ENCODE measurements at places on chromosomes 13 and 19.

- DNase-seq, result no peak
These were observed 206.8 kb downstream of the UQCRFS1 start for GRCh38 chr19:29006057-29006735.

DNA sequence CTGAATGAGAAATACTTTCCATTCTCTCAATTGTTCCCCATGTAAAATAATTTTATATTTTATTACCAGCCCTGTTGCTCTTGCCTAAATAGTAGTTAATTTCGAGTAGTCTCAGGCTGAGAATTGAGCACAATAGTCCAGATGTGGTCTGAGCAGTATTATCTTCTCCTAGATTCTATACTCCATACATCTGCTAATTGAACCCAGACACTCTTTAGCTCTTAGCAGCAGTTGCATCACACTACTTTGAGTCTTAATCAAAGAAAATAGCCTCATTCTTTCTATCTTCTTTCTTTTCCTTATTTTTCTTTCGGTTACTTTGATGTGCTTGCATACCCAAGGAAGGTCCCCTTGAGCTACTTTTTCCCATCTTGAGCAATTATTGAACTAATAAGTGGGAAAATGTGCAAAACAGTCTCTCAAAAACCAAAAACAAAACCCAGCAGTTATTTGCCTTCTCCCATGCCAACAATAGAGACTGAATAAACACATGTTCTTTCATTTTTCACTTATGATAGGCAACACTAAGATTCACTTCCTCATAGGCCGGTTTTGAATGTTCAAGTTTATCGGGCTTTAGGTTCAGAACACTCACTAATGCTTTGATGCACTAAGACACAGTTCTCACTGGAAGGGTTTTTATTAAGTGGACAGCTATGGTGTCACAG, 204.5 kb downstream of the POU4F1 start:
- no peak for DNase-seq

- DNase-seq, result peak; percentile 24
These were observed 8.4 kb downstream of the B3GNT3 start for GRCh38 chr19:17803264-17803896.

DNA sequence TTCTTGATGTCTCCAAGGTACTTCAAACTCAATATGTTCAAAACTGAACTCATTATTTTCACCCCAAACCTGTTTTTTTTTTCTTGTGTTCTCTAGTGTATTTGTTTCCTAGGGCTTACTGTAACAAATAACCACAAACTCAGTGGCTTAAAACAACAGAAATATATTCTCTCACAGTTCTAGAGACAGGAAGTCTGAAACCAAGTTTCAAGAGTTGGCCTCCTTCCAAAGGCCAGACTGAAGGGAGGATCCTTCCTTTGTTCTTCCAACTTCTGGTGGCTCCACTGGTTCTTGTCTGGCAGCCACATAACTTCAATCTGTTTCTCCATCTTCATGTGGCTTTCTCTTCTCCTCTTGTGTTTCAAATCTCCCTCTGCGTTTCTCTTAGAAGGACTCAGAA, 62.0 kb upstream of the PDCD5 start:
- peak; percentile 16 for DNase-seq

DNA sequence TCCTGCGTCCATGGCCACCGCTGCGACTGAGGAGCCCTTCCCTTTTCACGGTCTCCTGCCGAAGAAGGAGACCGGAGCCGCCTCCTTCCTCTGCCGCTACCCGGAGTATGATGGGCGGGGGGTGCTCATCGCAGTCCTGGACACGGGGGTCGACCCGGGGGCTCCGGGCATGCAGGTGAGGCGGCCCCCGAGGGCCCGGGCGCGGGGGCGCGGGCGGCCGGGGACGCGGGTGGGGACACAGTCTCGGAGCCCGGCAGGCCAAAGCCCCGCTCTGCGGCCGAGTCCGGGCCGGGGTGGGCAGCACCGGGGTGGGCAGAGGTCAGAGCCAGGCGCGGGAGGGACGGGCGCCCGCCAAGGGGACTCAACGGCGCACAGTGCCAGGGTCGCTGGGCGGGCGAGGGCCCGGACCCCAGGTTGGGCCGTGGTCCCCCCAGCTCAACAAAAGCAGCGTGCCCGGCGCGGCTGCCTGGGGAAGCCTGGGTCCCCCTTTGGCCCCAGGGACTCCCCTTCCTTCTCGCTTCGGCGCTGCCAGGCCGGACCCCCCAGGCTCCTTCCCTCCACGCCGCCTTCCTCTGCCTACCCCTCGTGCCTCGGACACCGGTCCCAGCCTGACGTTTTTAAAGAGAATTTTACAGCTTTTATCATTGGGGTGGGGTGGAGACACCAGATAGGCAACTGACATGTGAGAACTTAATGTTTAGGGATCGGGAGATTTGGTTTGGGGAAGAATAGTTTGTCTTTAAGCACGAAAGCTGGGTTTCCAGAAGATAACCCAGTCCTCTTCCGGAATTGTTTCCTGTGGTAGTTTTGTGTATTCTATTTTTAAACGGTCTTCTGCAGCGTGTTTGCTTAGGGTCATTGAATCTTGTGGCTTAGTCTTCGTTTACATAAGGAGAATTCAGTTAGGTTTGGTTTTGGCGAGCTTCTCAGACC, 509 bp downstream of the TPP2 start:
- peak; percentile 45 for DNase-seq

DNA sequence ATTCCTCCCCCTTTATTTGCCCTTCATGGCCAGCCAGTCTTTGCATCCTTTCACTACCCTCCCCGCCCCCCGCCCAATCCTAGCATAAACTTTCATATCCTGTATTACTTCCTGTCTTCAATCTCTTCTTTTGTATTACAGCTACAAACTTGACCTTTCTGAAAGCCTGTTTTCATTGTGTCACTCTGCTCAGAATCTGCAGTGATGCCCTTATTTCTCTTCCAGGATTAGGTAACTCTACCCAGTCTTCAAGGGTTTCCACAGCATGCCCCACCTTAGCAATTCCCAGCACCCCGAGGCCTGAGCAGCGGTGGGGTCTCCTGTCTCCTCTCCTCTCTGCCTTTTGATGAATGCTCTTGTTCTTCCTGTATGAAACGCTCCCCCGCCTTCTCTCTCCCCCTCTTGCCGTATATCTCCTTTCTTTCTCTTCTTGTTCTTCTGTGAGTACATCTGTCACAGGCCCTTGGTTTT, 145.6 kb downstream of the SHISA2 start:
- no peak for DNase-seq

- no peak for DNase-seq
These were observed 384.5 kb downstream of the LIG4 start for GRCh38 chr13:107830804-107831203.

DNA sequence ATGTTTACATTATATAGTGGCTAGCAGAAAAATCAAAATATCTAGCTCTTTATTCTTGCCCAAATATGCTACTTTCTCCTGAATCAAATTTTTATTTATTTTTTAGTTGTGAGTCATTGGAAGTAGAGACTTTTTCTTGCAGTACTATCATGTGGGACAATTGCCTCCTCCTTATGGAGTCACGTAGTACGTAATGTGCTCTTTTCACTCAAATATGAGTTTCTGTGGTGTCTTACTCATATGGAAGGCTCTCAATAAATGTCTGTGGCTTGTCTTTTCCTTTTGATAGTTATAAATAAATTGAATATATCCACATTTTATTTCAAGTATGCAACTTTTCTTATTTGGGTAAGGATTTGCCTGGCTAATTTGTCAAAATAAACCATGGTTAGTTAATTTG, 1411.0 kb upstream of the SLC10A2 start:
- no peak for DNase-seq

GRCh38 chr13:72104656-72105180, 237.7 kb upstream of the DACH1 start:
- no peak for DNase-seq

DNA sequence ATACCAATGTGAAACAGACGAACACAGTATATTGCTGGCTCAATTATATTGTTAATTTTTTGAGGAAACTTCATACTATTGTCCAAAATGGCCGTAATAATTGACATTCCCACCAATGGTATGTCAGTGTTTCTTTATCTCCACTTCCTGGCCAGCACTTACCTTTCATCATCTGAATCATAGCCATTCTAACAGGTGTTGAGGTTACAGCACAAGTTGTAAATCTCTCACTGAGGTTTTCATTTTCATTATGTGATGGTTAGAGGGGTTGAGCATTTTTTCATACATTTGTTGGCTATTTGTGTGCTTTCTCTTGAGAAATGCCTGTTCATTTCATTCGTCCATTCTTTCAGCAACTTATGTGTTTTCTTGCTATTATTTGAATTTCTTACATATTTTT, 824.0 kb downstream of the UQCRFS1 start:
- no peak for DNase-seq

DNA sequence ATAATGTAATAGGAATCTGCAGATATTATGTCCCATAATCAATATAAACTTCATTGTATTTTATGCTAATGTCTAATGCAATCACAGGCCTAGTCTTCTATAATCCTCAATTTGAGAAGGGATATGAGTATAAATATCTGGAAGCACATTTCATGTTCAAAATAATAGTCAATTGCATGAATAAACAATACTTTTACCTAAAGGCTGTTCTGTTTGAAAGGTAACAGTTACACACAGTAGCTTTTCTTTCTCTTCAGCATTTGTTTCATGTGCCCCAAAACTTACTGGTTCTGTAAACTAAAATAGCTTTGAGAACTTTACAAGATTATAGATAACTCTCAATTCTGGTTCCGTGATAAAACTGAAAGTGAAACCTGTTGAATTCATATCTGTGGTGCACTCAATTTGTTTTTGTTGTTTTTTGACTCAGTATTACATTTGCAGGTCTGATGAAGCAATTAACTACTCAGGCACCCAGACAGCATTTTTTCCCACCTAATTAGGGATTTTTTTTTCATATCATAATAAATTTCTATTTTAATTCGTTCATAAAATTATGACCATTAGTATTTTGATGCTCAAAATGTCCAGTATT, 1193.8 kb downstream of the SLITRK1 start:
- DNase-seq, result peak; percentile 8

GRCh38 chr13:23243066-23243465, 62.3 kb downstream of the SGCG start:
- no peak for DNase-seq

DNA sequence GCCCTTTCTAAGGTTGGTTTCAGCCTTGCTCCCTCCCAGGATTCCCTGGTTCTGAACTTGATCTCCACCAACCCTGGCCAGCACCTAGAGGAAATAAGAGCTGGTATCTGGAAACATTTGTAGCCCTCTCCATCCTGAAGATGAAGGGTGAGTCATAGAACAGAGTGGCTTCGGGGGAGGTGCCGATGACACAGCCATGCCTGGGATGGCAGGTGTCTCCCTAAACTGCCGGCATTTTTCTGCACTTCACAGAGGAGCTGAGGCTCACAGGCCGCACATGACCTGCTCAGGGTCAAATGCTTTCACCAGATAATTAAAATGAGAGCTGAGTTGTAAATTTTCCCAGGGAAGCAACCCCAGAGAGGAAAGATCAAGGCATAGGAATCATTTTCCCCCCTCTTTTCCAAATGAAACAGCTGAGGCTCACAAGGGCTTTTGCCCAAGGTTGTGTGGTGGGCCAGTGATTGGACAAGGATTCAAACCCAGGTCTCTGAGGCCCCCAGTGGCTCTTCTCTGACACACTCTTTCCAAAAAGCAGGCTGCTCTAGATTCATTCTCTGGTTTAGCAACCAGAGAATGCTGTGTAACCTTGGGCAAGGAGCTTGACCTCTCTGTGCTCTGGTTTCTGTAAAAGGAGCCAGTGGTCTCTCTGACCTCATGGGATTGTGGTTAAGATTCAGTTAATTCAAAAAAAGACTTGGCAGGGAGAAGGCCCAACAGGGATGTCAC, 1.2 kb upstream of the SLC25A42 start:
- peak; percentile 70 for DNase-seq

DNA sequence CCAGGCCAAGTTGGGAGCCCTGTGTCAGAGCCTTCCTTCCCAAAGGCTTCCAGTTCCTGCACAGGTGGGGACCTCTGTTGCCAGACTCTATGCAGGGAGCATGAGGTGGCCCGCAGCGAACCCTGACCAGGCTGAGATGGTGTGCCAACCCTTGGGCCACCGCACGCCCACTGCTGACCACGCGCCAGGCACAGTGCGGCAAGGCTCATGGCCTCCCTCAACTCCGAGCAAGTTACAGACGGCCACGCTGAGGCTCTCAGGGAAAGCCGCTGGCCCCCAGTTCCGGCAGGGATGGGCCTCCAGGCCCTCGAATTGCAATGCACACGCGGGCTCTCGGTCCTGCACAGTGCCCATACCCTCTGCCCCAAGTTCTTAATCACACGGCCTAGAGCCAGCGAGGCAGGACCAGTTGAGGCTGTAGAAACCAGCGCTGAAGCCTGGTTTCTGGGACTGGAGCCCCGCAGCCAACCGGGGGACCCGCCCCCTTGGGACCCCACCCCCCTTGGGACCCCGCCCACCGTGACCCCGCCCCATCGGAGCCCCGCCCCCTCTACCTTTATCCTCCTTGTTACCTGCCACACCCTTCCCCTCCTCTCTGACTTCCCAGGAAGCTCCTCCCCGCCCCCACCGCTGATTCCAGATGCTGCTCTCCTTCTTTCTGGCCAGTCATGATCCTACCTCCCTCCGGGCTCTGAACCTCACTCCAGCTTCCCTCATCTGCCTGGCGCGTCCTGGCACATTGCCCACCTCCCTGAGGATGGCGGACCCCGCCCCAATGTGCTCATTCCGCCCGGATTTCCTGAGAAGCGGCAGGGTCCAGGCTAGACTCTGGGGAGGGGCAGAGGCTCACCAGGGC, 6.0 kb downstream of the PEX11G start:
- no peak for DNase-seq

GRCh38 chr13:60794751-60795150, 397.7 kb downstream of the TDRD3 start:
- no peak for DNase-seq

GRCh38 chr13:43894438-43894837, 14.7 kb downstream of the LACC1 start:
- no peak for DNase-seq

- DNase-seq, result no peak
These were observed 277.9 kb upstream of the SOX1 start for GRCh38 chr13:111789011-111789410.

- no peak for DNase-seq
These were observed 8.9 kb downstream of the PIP5K1C start for GRCh38 chr19:3691372-3691716.

DNA sequence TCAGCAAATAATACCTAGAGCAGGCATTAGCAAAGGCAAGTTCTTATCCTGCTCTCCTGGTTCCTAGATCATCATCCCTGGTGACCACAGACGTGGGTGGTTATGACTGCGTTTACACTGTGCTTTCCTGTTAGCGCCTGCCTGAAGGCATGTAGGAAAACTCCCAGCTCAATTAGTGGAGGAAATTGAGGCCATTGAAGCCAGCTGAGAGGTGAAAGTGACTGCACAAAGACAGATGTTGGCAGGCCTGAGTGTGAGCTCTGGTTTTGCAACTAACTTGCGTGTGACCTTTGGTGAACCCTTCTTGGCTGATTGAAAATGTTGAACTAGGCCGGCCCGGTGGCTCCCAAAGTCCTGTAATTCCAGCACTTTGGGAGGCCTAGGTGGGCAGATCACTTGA, 17.5 kb upstream of the NWD1 start:
- peak; percentile 94 for DNase-seq

GRCh38 chr13:49020940-49021553, 45.3 kb downstream of the FNDC3A start:
- DNase-seq, result peak; percentile 22
